ENCODE measurements at places on chromosomes 4 and X.

DNA sequence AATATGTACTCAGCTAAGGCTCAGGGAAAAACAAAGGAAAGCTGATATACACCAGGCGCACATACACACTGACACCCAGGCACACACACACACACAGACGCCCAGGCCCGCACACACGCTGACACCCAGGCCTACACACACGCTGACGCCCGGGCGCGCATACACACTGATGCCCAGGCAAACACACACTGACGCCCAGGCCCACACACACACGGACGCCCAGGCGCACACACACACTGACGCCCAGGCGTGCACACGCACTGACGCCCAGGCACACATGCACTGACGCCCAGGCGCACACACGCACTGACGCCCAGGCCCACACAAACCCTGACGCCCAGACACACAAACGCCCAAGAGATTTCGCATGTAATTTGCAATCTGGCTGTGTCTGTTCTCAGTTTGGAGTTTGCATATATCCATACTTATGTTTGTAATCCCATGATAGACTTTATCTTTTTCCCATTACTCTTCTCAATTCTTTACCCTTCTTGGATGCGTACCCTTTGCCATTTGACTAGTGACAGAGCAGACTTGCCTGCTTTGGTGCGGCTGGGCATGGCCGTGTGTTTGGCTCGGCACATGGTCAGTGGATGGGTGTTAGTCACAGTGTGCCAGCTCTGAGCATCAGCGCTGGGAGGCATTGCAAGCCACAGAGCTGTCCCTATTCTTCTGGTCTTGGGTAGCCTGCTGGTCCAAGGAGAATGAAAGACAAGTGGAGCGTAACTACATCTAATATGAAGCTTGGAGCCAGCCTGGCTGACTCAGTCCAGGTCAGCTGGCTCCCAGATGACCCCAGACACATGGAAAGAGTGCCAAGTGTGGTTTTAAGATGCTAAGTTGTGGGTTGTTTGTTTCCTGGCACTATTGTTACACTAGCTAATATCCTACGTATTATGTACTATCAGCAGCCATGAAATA, 632.4 kb upstream of the ZFP42 start:
- DNase-seq = no peak

GRCh38 chrX:15574017-15574416, 26.7 kb downstream of the ACE2 start:
- DNase-seq = no peak

GRCh38 chr4:15547392-15547791, 77.7 kb downstream of the CC2D2A start:
- DNase-seq = no peak

GRCh38 chrX:151973851-151974335, 583 bp downstream of the GABRE start:
- no peak for DNase-seq

GRCh38 chr4:10715135-10715534, 30.6 kb upstream of the CLNK start:
- no peak for DNase-seq

DNA sequence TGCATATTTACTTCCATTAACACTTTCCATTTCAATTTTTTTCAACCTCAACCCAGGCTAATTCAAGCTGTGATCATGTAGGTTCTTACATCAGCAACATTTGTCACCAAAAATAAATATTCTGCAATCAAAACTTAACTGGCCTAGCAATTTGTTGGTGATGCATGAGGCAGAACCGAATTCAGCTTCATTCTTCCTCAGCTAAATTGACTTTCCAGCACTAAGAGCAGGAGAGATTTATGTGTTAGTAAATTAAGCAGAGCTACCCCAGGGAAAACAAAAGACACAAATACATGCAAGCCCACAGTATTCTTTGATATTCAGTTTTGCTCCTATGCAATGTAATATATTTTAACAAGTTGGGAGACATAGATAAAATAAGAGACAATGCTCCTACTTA, 208.7 kb upstream of the NDST3 start:
- no peak for DNase-seq

DNA sequence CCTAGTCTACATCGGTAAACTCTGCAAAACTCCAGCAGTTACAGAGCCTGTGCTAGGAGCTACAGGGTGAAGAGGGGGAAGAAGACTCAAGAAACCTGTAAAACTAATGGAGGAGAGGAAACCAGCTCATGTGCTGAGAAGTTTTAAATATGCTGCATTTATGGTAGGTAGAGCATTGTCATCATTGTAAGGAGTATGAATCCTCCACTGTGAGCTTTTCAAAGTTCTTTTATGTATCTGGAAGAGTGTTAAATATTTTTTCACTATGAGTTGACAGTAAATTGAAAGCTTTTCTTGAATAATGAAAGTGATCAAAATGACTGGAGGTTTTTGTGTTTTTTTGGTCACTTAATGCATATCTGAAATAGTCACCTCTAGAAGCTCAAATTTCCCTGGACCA, 46.2 kb downstream of the SEPTIN11 start:
- no peak for DNase-seq

GRCh38 chr4:60652933-60653332, 547.2 kb upstream of the ADGRL3 start:
- no peak for DNase-seq

DNA sequence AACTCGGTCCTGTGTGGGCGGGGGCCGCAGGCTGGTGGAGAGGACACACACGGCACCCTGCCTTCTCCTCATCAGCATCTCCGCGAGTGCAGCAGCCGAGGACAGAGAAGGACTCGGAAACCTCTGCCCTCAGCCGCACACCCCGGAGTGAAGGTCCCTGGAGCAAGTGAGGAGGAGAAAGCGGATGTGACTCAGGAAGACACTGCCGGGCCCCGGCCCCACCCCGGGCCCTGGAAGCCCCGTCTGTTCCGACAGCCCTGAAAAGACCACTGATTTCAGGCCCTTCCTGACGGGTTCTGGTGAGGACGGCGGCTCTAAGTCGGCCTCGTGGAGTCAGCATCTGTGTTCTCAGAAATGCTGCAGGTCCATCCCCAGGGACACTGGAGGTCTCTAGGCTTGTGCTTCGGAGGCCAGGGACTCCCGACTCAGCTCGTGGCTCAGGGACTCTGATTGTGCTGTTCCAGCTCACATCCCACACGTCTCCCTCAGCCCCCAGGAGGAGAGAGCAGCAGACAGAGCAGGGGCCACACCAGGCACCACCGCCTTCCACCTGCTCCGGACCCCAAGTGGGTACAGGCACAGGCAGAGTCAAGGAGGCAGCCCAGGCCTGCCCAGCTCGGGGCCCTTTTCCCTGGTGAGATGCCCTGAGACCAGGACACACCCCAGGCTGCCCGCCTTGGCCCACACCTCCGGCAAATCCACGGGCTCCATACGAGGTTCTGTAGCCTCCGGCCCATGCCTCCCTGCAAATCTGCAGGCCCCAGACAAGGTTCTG, 134.5 kb upstream of the NKX1-1 start:
- DNase-seq = no peak

DNA sequence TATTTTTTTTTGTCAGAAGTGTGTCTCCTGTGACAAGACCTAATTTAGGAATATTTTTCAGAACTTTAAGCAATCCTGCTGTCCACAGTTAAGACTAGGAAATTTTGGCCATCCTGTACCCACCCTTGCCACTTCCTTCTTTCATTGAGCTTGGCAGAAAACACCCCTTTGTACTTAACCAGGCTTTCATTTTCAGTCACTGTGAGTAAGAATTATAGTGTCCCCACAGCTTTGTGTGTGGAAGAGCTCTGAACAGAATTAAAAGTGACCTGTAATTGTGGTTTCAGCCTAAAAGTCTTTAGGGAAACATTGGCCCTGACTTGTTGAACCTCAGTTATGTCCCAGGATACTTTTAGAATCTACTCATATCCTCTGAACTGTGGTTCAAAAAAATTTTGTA, 153.7 kb upstream of the BMP3 start:
- no peak for DNase-seq

- DNase-seq = no peak
Observed at GRCh38 chrX:130028196-130028595, 45.8 kb downstream of the BCORL1 start.

GRCh38 chr4:129974730-129975129, 878.8 kb downstream of the C4orf33 start:
- DNase-seq = no peak
